Activated gamma-delta T cell treated with Interleukin-2 at 50 U/mL for 16 hours (primary cell): ENCODE measurements at places on chromosomes 7 and 10.

DNA sequence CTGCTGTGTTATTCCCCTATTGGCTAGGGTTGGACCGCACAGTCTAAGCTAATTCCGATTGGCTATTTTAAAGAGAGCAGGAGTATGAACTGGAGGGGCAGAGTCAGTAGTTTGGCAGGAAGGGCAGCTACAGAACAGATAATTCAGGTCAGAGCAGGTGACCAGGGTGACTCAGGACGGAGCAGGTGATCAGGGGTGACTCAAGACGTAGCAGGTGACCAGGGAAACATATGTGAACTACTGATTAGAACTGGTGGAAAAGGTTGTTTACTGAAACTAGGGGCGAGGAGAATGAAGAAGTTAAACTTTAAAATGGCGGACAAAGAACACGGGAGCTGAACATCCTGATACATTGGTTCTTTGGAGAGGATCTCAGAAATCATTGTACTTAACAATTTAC, 102.3 kb downstream of the CCDC7 start:
- DNase-seq = no peak

DNA sequence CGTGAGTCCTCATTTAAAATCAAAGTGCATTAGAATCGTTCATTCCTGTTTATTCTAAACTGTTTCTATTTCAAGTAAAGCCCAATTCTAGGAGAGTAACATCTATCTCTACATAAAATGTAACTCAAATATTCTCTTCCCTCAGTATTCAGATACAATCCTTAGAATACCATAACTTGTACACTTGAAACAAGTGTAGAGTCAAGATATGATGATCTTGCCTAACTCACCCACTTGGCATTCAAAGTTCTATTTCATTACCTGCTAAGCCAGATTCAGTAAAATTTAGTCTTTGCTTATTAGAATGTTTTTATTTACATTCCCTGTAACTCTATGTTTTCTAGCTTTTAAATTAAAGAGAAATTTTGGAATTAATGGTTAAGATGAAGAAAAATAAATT, 31.6 kb downstream of the PRPS1L1 start:
- no peak for DNase-seq

DNA sequence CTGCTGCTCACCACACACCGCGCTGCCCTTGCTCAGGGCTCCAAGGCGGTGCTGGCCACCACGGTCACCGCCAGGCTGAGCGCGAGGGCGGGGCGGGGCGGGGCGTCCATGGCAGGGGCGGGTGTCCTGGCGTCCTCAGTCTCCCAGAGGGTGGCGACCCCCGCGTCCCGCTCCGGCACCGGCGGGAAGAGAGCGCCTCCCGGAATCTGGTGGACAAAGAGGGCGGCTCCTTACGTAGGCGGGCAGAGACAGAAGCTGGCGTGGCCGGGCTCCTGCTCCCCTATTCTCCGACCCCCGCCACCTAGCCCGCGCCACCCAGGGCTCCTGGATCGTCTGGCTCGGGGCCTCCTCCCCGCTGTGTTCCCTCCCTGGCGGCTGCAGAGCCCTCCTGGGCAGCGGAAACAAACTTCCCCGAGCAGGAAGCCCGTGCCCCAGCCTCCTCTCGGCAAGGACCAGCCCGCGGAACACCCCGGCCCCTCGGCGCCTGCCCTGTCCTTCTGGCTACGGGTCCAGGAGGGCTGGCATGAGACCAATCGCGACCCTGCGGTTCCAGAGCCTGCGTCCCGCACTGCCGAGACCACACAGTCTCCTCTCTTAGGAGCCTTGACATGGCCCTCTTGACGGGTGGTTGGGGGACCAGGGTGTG, 133.8 kb upstream of the ZNF92 start:
- no peak for DNase-seq

- no peak for DNase-seq
Measured at GRCh38 chr7:50648076-50648475, 82.9 kb upstream of the DDC start.

DNA sequence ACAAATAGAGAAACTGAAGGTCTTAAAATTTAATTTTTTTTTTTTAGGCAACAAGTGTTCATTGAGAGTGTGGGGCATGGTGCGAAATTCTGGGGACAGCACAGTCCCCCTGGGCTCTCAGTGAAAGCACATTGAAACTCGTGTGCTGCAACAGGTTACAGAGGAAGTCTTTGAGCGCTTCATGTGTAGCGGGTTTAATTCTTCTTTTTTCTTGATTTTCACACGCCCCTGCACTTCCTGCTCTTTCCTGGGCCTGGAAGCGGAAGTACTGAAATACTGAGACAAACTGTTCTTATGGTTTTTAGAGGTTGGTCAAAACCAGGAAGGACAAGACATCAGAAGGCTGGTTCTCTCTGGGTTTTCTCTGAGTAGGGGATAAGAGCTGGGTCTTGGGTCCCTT, 203.5 kb downstream of the PTEN start:
- no peak for DNase-seq

GRCh38 chr7:90749774-90750173, 153.7 kb downstream of the CDK14 start:
- no peak for DNase-seq

- DNase-seq = no peak
Measured at GRCh38 chr10:52314822-52315552, 906 bp downstream of the DKK1 start.

DNA sequence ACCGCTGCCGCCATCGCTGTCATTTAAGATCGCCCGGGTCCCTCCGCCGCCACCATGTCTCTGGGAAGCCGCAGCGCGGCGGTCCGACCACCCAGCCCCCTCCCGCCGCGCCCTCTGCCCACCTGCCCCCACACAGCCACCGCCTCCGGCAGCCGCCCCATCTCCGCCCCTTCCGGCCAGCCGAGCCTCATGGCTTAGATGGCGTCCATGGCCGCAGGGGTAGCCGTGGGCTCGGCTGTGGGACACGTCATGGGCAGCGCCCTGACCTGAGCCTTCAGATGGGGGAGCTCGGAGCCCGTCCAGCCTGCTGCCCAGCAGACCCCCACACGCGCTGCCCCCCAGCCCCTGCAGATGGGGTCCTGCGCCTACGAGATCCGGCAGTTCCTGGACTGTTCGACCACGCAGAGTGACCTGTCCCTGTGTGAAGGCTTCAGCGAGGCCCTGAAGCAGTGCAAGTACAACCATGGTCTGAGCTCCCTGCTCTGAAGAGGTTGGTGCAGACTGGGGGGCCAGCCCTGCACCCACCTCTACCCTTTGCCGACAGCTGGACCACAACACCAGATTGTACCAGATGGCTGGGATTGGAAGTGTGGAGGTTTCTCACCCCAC, 38.0 kb upstream of the TARP start:
- no peak for DNase-seq

DNA sequence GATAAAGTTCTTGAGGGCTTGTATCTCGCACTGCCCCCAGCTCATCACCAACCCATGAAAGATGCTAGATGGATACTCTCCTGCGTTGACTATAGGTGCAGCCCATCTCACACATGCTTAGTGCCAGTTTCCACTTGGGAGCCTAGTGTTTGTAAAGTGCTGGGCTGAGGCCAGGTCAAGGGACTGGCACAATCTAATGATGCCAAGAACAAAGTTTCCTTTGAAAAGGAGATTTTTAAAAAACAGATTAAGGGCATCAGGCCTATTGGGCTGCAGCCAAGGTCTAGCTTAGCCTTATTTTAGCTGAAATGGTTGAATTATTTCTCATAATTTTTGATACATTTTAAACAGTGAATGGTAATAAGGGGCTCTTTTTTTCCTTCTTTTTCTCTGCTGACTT, 259.0 kb downstream of the ADRA2A start:
- DNase-seq = no peak

DNA sequence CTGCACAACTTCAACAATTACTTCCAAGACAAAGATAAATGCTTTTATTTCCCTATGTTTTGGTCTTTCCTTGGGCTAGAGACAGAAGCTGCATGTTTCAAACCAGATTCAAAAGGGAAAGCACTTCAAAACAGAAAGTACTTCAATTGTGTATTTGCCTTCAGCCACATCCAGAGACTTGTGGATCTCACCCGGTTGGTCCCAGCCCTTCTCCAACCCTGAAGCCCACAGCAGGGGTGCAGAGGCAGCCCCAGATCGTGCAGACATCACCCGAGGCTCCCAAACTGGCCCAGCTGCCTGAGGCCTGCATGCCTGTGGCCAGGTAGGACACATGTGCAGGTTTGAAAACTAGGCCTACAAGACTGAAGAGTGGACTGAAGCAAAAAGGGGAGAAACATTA, 80.8 kb downstream of the ALOX5 start:
- DNase-seq = no peak
